Right renal pelvis (tissue), 4 donors: ENCODE measurements at places on chromosomes 4 and X. TPM values are rescaled to one million over a fixed set of nuclear protein-coding genes. Genes with fewer than 3 reads are reported as not detected.

The ZFP92 gene
- 1.3 TPM for polyA plus RNA-seq

The METTL14 gene
- polyA plus RNA-seq = 72.8 TPM

- no peak for DNase-seq
Measured at GRCh38 chrX:73683236-73683859, 120.4 kb downstream of the CHIC1 start.

- DNase-seq = peak; percentile 41
Measured at GRCh38 chr4:23741681-23742191, 148.1 kb downstream of the PPARGC1A start.
